Activated B cell treated with CpG ODN at 0.5 μM for 24 hours (primary cell): ENCODE measurements at places on chromosomes 7 and 10. TPM values are rescaled to one million over a fixed set of nuclear protein-coding genes. Genes with fewer than 3 reads are reported as not detected.

GRCh38 chr7:94739180-94739579 lies 83.2 kb upstream of the SGCE start:
- no peak overlapping the region for H3K27ac ChIP-seq
- H3K4me1 ChIP-seq: no peaks in the 10 kb centered on the region
- H3K36me3 ChIP-seq: no peaks in the 10 kb centered on the region
- no peak for DNase-seq
- no peak overlapping the region for H3K4me3 ChIP-seq

DNA sequence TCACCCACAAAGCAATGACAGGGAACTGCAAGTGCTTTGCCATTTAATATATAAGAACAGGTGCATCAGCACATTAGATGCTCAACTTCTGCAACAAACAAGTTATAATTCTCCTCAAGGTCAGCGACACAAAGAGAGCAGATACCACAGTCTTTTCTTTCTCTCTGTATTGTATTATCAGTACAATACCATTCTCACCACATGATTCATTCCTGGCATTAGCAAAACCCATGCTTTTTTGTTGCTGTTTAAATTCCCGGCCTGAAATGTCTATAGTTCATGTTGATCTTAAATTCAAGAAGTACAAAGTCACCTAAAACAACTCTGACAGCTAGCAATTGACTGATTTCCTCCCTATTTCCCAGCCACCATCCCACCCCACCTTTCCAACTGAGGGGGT lies 111.8 kb upstream of the FEZF1 start:
- H3K4me3 ChIP-seq: no peak overlapping the region
- H3K27ac ChIP-seq: no peak overlapping the region
- DNase-seq: no peak
- H3K4me1 ChIP-seq: no peaks in the 10 kb centered on the region

DNA sequence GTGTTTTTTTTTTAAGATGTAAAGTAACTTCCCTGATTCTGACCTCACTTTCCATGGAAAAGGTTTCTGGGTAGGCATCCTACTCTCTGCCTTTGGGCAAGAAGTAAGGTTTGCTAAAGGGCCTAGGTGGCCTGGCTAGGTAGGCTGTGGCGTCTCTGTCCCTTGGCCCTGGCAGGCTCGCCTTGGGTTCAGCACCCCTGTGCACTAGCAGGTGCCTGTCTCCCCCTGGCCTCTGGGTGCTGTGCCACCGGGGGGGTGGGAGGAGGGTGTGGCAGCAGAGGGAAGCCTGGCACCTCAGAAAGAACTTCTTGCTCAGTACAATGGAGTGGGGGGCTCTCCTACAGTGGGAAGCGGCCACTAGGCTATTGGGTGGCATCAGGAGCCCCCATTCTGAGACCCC lies 14.0 kb downstream of the TECPR1 start:
- H3K27me3 ChIP-seq: no peaks in the 10 kb centered on the region
- H3K36me3 ChIP-seq: peaks cover 53% of the 10 kb centered on the region
- H3K4me1 ChIP-seq: no peaks in the 10 kb centered on the region
- no peak for DNase-seq
- H3K27ac ChIP-seq: no peak overlapping the region

DNA sequence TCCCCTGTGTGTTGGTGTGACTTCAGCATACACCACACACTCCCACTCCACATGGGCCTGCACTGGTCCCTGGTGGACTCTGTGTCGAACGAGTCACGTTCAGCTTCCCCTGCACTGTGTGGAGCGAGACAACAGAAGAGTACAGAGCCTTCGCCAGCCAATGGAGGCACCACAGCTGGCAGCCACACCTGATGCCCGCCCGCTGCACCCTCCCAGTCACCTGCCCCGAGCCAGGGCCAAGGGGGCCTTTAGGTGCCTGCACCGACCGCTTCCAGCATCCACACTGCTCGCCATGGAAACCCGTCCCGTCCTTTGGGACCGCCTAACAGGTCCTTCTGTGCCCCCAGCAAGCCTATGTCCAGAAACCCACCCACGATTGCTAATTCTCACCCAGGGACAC lies 9.2 kb downstream of the FOXL3 start:
- no peaks in the 10 kb centered on the region for H3K36me3 ChIP-seq
- no peak for DNase-seq

GRCh38 chr10:109780997-109781396 lies 142.3 kb downstream of the XPNPEP1 start:
- DNase-seq: no peak
- H3K27me3 ChIP-seq: peaks cover 18% of the 10 kb centered on the region
- no peaks in the 10 kb centered on the region for H3K36me3 ChIP-seq
- no peak overlapping the region for H3K4me3 ChIP-seq

GRCh38 chr7:108598914-108599580 lies 29.4 kb downstream of the DNAJB9 start:
- H3K36me3 ChIP-seq: no peaks in the 10 kb centered on the region
- DNase-seq: no peak
- no peaks in the 10 kb centered on the region for H3K4me1 ChIP-seq
- H3K4me3 ChIP-seq: no peak overlapping the region
- no peak overlapping the region for H3K27ac ChIP-seq

- no peaks in the 10 kb centered on the region for H3K36me3 ChIP-seq
- no peaks in the 10 kb centered on the region for H3K4me1 ChIP-seq
- no peak overlapping the region for H3K27ac ChIP-seq
- H3K4me3 ChIP-seq: no peak overlapping the region
- H3K27me3 ChIP-seq: peaks cover 4% of the 10 kb centered on the region
These were observed 23.1 kb downstream of the PLPP4 start for GRCh38 chr10:120480065-120480600.

DNA sequence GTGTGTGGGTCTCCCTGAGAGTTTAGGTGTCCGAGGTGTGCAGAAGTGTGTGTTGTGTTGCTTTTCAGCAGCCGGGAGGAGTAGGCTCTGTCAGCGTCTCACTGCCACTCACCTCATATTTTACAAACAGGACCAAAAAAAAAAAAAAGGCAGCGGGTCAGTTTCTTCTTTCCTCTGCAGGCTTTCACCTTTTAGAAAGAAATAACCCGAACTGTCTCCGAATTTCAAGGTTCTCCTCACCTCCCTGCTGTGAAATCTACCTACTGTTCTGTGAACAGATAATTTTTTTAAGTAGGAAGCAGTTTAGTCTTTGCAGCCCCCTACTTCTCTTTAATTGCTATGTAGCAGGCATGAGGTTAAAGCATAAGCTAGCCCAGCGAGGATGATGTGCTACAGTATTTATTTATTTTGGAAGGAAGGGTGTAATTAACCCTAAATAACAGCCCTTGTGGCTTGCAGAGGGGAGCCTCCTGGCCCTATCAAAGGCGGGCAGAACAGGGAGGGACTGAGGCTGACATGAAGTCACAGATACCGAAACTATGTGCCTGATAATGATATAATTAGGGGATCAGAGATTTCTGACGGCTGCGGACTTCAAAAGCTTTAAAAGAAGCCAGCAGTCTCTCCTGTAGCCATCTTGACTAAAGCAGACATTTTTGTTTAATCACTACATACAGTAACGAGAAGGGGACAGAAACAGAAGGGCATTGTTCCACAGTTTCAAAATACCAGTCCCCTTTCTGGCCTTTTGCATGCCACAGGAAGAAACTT lies 1.6 kb downstream of the BAMBI start:
- H3K36me3 ChIP-seq: peaks cover 2% of the 10 kb centered on the region
- peaks cover 30% of the 10 kb centered on the region for H3K4me1 ChIP-seq
- peaks cover 49% of the 10 kb centered on the region for H3K27me3 ChIP-seq
- no peak for DNase-seq
- no peak overlapping the region for H3K27ac ChIP-seq

GRCh38 chr7:99938296-99938695 lies 8.9 kb upstream of the GJC3 start:
- H3K4me3 ChIP-seq: no peak overlapping the region
- H3K36me3 ChIP-seq: no peaks in the 10 kb centered on the region
- H3K27me3 ChIP-seq: peaks cover 52% of the 10 kb centered on the region
- no peak overlapping the region for H3K27ac ChIP-seq

- H3K4me3 ChIP-seq: no peak overlapping the region
- H3K27me3 ChIP-seq: peaks cover 13% of the 10 kb centered on the region
- H3K27ac ChIP-seq: no peak overlapping the region
These were observed 72.1 kb upstream of the STARD3NL start for GRCh38 chr7:38105874-38106483.

GRCh38 chr10:112775381-112775780 lies 174.7 kb upstream of the TCF7L2 start:
- no peak overlapping the region for H3K4me3 ChIP-seq
- H3K36me3 ChIP-seq: peaks cover 10% of the 10 kb centered on the region
- H3K27me3 ChIP-seq: no peaks in the 10 kb centered on the region
- H3K27ac ChIP-seq: no peak overlapping the region
- no peaks in the 10 kb centered on the region for H3K4me1 ChIP-seq

DNA sequence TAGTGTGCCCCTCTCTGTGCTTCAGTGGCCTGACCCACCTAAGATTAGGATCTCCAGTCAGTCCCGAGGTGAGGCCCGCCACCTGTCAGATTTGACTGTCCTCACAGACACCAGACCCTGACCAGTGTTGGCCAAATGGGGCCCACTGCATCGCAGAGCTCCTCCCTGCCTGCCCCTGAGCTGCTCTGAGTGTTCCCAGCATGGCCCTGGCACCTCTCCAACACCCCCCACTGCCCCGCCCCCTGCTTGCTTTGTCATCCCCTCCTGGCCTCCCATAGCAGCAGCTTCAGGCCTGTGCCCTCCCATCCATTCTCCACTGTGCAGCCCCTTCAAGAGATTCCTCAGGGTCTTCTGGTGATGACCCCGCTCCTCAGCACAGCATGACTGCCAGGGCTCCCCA lies 67.6 kb downstream of the C10orf120 start:
- H3K27ac ChIP-seq: no peak overlapping the region
- H3K4me3 ChIP-seq: no peak overlapping the region
- H3K36me3 ChIP-seq: no peaks in the 10 kb centered on the region
- H3K27me3 ChIP-seq: no peaks in the 10 kb centered on the region
- H3K4me1 ChIP-seq: no peaks in the 10 kb centered on the region
- no peak for DNase-seq

Gene KLF14
- 0.10 TPM in 1 of 2 replicates, not detected in the other for total RNA-seq

Gene HMX3
- total RNA-seq: not detected in 2 replicates

Gene CPA1
- total RNA-seq: not detected in 2 replicates

Gene CRYGN
- not detected in 2 replicates for total RNA-seq

Gene OPTN
- 34.9 and 35.4 TPM in 2 replicates for total RNA-seq

Gene SPDYE2
- total RNA-seq: 0.29 TPM in 1 of 2 replicates, not detected in the other

Gene NEURL1
- total RNA-seq: 0.61 and 0.93 TPM in 2 replicates
